Aorta (tissue), 5 donors: ENCODE measurements at places on chromosomes 1 and 21. TPM values are rescaled to one million over a fixed set of nuclear protein-coding genes. Genes with fewer than 3 reads are reported as not detected.

DNA sequence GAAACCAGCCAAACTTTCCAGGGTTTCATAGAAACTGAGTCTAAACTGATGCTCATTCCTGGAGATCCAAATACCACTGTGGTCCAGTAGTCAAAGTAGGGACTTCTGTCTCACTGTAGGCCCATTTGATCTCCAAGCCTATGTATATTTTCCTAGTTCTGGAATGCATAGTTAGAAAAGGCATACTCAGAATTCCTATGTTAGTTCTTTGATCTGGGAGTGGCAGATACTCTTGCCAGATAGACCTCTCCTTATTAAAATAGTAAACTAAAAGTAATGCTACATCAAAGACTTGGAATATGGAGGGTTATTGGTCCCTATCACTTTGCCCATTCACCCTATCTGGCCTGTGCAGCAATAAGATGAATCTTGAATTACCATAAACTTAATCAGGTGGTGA is 10.4 kb upstream of the SGIP1 start:
- no peak overlapping the region for H3K27ac ChIP-seq
- H3K4me1 ChIP-seq = no peaks in the 10 kb centered on the region
- H3K4me3 ChIP-seq = no peak overlapping the region

DNA sequence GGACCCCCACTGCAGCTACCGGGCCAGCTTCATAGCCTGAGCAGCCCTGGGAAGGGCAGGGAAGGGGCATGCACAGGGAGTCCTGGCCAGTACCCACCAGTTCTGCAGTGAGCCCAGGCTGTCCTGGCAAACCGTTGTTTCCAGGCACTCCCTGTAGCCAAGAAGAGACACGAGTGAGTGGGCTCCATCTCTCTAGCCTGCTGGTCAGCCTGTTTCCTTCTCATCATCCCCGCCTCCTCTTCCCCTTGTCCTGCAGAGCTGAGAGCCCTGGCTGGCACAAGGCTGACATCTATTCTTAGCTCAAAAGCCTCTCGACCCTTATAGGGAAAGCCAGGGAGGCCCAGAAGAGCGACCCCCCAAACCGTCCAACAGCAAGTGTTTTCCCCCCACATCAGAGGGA is 28.7 kb downstream of the COL16A1 start:
- H3K4me3 ChIP-seq = no peak overlapping the region
- no peaks in the 10 kb centered on the region for H3K4me1 ChIP-seq
- no peak overlapping the region for H3K27ac ChIP-seq
- H3K27me3 ChIP-seq = no peaks in the 10 kb centered on the region
- H3K36me3 ChIP-seq = no peaks in the 10 kb centered on the region

- no peak overlapping the region for H3K27ac ChIP-seq
- H3K36me3 ChIP-seq = no peaks in the 10 kb centered on the region
- no peaks in the 10 kb centered on the region for H3K4me1 ChIP-seq
- no peak for DNase-seq
These were observed 41.3 kb downstream of the ADAMTS5 start for GRCh38 chr21:26925636-26926035.

DNA sequence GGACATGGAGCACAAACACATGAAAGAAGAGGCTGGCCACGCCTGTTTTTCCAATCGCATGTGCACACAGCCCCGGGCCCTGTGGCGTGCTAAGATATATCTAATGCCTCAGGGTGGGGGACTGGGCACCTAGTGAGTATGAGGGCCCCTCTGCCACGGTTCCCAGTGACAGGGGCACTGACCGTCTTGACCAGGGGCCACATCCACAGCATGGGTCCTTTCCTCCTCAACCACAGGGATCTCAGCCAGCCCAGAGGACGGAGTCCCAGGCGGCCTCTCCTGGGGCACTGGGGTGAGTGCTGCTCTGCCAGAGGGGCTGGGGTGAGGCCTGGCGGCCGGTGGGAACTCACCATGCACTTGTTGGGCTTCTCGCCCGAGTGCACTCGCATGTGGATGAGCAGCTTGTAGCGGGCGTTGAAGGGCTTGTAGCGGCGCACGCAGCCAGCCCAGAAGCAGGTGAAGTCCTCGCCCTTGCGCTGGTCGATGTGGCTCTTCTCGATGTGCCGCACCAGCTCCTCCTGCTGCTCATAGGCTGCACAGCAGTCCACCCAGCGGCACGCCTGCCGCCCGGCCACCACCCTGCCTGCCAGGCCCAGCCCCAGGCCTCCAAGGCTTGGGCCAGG is 134.7 kb downstream of the DMRTB1 start:
- H3K36me3 ChIP-seq = no peaks in the 10 kb centered on the region
- no peaks in the 10 kb centered on the region for H3K4me1 ChIP-seq
- no peak overlapping the region for H3K27ac ChIP-seq
- DNase-seq = peak; percentile 73

LCE1A gene
- total RNA-seq = not detected

DNA sequence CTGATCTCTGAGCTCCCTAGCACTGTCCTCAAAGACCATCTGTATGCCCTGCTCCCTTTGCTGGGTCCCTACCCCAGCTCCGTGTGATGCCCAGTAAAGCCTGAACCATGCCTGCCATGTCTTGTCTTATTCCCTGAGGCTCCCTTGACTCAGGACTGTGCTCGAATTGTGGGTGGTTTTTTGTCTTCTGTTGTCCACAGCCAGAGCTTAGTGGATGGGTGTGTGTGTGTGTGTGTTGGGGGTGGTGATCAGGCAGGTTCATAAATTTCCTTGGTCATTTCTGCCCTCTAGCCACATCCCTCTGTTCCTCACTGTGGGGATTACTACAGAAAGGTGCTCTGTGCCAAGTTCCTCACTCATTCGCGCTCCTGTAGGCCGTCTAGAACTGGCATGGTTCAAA is 5.7 kb downstream of the GSTM5 start:
- H3K27ac ChIP-seq = no peak overlapping the region
- H3K36me3 ChIP-seq = no peaks in the 10 kb centered on the region
- no peaks in the 10 kb centered on the region for H3K4me1 ChIP-seq
- no peak for DNase-seq
- no peaks in the 10 kb centered on the region for H3K27me3 ChIP-seq

GRCh38 chr1:239802275-239802674 is 289.4 kb upstream of the FMN2 start:
- H3K27me3 ChIP-seq = peaks cover 4% of the 10 kb centered on the region
- no peak for DNase-seq
- no peaks in the 10 kb centered on the region for H3K36me3 ChIP-seq
- no peaks in the 10 kb centered on the region for H3K4me1 ChIP-seq
- no peak overlapping the region for H3K27ac ChIP-seq
- H3K4me3 ChIP-seq = no peak overlapping the region

MCOLN3 gene
- total RNA-seq = 7.8 TPM

NUDC gene
- total RNA-seq = 49.9 TPM

GRCh38 chr1:19484338-19484797 is 971 bp downstream of the CAPZB start:
- peak overlapping the region; percentile 84 for H3K4me3 ChIP-seq
- no peak overlapping the region for H3K27ac ChIP-seq
- H3K27me3 ChIP-seq = no peaks in the 10 kb centered on the region
- peak; percentile 80 for DNase-seq
- H3K4me1 ChIP-seq = peaks cover 7% of the 10 kb centered on the region
- no peaks in the 10 kb centered on the region for H3K36me3 ChIP-seq

GRCh38 chr1:37682334-37682987 is 9.9 kb upstream of the CDCA8 start:
- no peaks in the 10 kb centered on the region for H3K27me3 ChIP-seq
- peak; percentile 78 for DNase-seq
- H3K36me3 ChIP-seq = peaks cover 7% of the 10 kb centered on the region
- H3K4me3 ChIP-seq = no peak overlapping the region

- no peaks in the 10 kb centered on the region for H3K27me3 ChIP-seq
- H3K4me3 ChIP-seq = no peak overlapping the region
- H3K27ac ChIP-seq = no peak overlapping the region
- no peaks in the 10 kb centered on the region for H3K4me1 ChIP-seq
- DNase-seq = peak; percentile 15
These were observed 14.0 kb upstream of the PABPC4 start for GRCh38 chr1:39590546-39590945.

- no peak overlapping the region for H3K4me3 ChIP-seq
- no peaks in the 10 kb centered on the region for H3K4me1 ChIP-seq
- peak; percentile 83 for DNase-seq
- H3K27me3 ChIP-seq = no peaks in the 10 kb centered on the region
- no peaks in the 10 kb centered on the region for H3K36me3 ChIP-seq
These were observed 75.0 kb downstream of the CLIC6 start for GRCh38 chr21:34743831-34744230.

GPR3 gene
- 0.68 TPM for total RNA-seq

HSPG2 gene
- 868 TPM for total RNA-seq

DNA sequence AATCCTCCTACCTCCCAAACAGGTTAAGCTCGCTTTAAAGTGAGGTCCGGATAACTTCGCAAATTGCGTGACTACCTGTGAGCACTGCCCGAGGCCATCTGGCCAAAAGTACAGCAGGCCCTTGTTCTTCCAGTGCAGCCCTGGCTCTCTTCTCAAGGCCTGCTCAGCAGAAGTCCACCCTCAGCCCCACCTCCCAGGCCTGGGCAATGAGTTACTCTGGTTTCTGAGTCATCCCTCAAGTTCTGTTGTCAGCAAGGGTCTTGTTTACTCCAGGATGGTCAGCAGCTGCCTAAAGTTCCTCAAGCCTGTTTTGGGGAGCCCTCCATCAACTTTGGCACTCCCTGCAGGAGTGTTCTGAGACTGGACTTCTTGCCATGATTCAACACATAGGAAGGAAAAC is 101.7 kb downstream of the BCAR3 start:
- H3K4me1 ChIP-seq = no peaks in the 10 kb centered on the region
- no peak overlapping the region for H3K4me3 ChIP-seq
- no peaks in the 10 kb centered on the region for H3K27me3 ChIP-seq

KIF26B gene
- 0.48 TPM for total RNA-seq

DNA sequence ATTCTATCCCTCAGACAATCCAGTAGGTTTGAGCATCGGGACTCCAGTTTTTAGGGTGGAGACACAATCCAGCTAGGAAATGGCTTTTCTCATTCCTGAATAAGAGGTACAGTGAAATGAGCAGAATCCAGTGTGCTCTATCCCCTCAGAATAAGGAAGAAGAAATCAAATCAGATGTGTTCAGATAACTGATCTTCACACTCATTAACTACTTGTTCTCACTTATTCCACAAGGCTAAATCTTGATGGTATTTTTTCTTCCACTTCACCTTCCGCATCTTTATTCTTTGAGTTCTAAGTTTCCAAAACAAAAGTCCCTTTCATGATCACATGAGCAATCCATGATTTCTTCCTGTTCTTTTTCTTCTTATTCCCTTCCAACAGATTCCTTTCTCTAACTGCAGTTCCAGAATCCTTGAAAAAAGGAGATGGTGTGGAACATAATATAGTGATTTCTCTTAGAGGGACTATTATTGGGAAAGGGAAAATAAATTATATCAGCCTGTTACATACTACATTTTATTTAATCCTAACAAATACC is 1.7 kb downstream of the SYT11 start:
- H3K27ac ChIP-seq = peak overlapping the region; percentile 74
- H3K27me3 ChIP-seq = no peaks in the 10 kb centered on the region
- H3K4me1 ChIP-seq = no peaks in the 10 kb centered on the region
- H3K36me3 ChIP-seq = no peaks in the 10 kb centered on the region
- peak overlapping the region; percentile 10 for H3K4me3 ChIP-seq
- no peak for DNase-seq

- DNase-seq = peak; percentile 51
- no peak overlapping the region for H3K27ac ChIP-seq
- H3K4me3 ChIP-seq = no peak overlapping the region
- no peaks in the 10 kb centered on the region for H3K4me1 ChIP-seq
- H3K27me3 ChIP-seq = peaks cover 6% of the 10 kb centered on the region
- no peaks in the 10 kb centered on the region for H3K36me3 ChIP-seq
These were observed 480 bp downstream of the CADM3 start for GRCh38 chr1:159171688-159172501.

GRCh38 chr1:166884040-166884642 is 8.1 kb upstream of the TADA1 start:
- peak; percentile 83 for DNase-seq
- no peaks in the 10 kb centered on the region for H3K27me3 ChIP-seq
- no peak overlapping the region for H3K4me3 ChIP-seq

GRCh38 chr21:45303091-45303615 is 15.5 kb upstream of the POFUT2 start:
- H3K4me3 ChIP-seq = no peak overlapping the region
- no peak overlapping the region for H3K27ac ChIP-seq
- no peaks in the 10 kb centered on the region for H3K4me1 ChIP-seq
- no peaks in the 10 kb centered on the region for H3K27me3 ChIP-seq
- DNase-seq = peak; percentile 68

CALML6 gene
- 1.1 TPM for total RNA-seq

DNA sequence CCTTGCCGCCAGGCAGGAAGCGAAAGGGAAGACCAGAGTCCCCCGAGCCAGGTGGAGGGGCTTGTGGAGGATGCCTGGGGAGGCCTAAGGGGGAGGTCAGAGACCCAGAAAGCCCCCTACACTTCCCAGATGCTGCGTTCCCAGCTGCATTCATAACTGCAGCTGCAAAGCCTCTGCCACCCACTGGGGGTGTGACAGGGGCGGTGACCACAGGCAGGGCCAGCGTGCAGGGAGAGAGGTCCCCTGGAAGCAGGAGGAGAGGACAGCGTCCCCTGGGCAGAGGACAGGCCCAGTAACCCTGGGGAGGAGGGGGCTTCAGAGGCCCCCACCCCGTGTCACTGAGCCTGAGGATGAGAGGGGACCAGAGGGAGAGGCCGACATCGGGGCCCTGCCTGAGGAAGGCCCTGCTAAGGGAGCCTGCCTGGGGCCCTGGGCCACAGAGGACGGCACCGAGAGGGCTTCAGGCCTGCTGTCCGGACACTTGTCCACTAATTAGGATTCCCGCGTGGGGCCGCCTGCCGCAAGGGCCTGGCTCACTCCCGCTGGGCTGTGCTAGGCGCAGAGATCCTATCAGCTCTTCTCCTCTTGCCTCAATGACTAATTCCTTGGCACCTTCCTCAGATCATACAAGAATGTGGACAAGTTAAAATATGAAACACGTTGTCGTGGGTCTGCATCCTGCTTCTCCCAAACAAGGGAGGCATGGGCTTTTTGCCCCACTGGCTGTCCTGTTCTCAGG is 49.1 kb upstream of the CCDC27 start:
- no peak overlapping the region for H3K27ac ChIP-seq
- no peaks in the 10 kb centered on the region for H3K4me1 ChIP-seq
- H3K27me3 ChIP-seq = no peaks in the 10 kb centered on the region
- H3K4me3 ChIP-seq = no peak overlapping the region
- H3K36me3 ChIP-seq = no peaks in the 10 kb centered on the region
